ENCODE measurements at places on chromosomes 5 and 9.

DNA sequence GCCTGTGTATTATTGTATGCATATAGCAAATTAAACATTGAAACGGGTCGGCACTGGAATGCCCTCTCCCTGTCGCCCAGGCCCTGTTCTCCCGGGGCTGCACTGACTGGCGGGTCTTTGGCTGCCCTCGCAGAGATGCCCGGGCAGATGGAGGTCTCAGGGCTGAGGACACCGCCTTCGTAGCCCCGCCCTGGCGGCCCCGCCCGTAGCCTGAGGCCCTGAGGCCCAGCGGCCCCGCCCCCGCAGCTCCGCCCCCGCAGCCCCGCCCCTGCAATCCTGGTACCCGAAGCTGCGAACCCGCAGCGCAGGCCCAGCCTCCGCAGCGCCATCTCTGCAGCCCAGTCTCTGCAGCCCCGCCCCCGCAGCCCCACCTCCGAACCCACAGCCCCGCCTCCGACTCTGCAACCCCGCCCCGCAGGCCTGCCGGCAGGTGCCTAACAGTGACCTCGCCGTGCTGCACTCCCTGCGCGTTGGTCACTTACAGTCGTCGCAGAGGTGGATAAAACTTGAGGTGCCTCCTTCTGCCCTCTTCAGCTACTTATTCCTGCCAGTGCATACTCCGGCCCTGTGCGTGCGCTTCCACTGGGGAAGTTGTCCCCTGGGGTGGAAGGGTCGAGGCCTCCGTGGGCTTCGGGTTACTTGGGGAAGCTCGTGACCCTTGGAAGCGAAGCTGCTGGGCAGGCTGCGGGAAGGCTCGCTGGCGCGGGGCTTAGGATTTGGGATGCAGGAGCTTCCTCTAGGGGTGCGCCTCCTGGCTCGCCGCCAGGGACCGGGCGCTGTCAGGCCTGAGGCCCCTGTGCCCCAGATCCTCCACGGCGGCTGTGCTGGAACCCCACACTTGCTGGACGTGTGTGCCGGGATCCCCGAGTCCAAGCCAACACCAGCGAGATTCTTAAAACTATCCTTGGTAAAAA is 72.3 kb downstream of the ICE1 start:
- no peak for DNase-seq

GRCh38 chr9:71703172-71703872 is 65.0 kb downstream of the CEMIP2 start:
- DNase-seq, result no peak

GRCh38 chr5:27473307-27474046 is 435.1 kb upstream of the CDH9 start:
- DNase-seq, result no peak

GRCh38 chr9:5389109-5389732 is 48.5 kb downstream of the PLGRKT start:
- no peak for DNase-seq

DNA sequence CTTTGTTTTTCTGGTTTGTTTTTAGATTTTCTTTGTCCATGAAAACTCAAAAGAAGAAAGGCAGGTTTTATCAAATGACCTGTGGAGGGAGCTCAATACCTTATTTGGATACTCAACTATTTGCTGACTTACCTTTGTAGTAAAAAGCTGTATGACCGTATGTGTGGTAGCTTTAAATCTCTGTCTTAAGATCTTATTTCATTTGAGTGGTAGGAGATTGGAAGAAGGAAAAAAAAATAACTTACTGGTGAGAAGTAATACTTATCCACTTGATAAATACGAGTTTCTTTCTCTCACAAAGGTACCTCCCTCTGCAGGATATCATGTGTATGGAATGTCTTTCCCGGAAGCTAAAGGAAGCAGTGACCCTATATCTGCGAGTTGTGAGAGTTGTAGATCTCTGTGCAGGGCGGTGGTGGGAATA is 15.0 kb downstream of the FBXO38 start:
- DNase-seq, result no peak

DNA sequence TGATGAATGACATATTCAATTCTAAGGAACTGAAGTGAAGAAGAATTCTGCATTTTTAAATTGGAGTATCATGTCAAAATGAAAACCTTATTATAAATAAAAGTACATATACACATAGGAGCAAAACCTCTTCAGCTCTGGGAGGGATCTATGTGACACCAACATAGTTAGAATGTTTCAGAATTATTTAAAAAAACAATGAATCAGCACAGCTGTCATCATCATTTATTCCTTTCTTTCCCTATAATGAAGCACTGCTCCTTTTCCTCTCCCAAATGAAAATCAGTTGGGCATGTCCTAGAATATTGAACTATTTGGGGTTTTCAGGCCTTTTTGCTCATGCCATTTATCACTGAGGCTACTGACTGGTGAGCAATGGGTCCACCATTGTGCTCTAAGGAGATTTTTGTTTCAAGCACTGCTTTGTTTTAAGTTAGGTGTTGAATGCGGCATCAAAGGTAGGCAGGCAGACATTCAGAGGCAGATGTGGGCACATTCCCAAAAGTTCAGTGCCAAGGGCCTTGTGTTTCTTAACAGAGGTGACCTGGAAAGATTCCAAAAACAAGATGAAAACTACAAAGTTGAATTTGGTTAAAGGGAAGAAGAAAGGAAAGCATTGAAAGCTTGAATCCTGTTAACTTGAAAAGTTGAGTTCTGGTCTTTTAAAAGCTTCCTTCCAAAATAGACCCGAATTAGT is 126.4 kb upstream of the ADAMTSL1 start:
- DNase-seq, result no peak

DNA sequence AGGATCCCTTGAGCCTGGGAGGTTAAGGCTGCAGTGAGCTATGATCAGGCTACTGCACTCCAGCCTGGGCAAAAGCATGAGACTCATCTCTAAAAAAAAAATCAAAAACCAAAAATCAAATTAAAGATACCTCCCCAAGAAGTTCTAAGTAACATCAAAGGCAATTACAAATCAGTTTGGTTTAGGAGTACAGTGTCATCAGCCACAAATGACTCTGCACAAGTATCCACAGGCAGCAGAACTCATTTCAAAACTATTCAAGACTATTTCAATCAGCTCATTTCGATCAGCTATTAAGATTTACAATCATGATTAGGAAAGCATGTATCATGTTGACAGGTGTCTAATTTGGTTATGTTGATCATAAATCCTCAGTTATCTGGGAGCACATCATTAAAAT is 19.1 kb downstream of the TRMO start:
- DNase-seq, result no peak

- DNase-seq, result no peak
Observed at GRCh38 chr9:119370816-119371215, 1.6 kb upstream of the BRINP1 start.

DNA sequence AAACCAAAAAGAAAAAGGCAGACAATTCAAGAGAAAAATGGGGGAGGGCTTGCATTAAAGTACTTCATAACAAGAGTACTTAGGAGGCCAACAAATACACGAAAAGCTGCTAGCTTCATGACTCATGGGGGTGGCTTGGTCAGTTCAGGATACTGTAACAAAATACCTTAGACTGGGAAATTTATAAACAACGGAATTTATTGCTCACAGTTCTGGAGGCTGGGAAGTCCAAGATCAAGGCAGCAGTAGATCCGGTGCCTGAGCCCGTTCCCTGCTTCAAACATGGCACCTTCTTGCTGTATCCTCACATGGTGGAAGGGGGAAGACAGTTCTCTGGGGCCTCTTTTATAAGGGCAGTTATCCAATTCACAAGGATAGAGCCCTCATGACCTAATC is 111.4 kb downstream of the C9orf50 start:
- no peak for DNase-seq

- no peak for DNase-seq
Observed at GRCh38 chr5:134124289-134125038, 10.0 kb downstream of the TCF7 start.

DNA sequence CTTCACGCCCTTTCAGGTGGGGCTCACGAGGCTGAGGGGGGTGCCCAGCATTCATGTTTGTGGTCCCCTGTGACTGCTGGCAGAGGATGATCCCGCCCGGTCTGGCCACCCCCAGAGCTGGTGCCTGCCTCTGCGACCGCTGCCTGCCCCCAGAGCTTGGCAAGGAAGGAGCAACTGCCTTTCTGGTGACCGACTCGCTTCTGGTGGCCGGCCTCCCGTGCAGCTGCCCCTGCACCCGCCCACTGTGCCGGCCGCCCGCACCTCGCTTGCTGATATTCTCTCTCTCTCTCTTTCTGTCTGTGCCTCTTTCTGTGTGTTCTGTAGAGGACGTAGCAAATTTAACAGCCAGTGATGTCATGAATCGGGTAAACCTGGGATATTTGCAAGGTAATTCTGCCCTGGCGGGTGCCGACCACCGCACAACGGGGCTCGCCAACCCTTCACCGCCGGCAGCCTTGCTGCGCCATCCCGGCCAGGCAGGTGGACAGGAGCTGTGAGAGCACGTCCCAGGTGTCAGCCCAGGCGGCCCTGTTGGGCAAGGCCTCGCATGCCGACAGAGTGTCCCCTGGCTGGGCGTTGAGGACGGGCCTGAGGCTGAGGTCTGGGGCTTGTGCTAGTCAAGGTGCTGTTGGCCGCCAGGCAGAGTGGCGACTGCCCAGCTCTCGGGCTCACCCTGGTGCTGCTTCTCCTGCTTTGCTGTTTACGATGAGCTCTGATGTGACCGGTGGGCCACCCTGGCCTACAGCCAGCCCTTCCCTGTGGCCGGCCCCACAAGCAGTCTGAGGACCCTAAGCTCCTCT is 86.0 kb downstream of the KCNT1 start:
- no peak for DNase-seq

- no peak for DNase-seq
Observed at GRCh38 chr5:66642538-66642937, 46.3 kb downstream of the MAST4 start.

GRCh38 chr9:91682806-91683205 is 259.2 kb upstream of the NFIL3 start:
- no peak for DNase-seq

- DNase-seq, result no peak
Observed at GRCh38 chr9:120348951-120349429, 231.0 kb downstream of the CDK5RAP2 start.

DNA sequence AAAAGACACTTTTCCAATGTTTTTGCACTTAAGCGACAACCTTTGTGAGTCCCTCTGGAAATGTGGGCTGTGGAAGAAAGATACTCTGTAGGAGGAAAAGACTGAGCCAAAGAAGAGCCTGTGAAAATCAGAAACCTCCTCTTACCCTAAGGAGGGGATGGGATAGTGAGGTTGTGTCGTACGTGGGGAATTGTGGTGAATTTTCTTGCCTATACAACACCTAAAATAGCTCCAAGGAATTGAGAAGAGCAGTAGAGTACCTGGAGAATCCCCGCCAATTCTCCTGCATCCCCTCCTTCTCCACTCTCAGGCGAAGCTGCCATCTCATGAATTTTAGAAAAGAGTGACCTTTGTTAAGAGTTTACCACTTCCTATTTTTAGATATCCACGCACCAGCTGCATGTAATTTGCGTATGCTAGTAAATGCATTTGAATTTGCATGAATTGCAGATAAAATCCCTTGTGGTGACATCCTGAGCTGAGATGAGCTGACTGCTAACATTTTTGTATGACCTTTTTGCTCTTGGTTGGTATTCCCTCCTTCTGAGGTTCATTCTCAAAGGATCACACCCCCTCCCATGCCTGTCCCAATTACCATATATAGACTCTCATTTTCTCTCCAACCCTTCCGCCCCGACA is 147.2 kb downstream of the PCSK5 start:
- DNase-seq, result no peak

DNA sequence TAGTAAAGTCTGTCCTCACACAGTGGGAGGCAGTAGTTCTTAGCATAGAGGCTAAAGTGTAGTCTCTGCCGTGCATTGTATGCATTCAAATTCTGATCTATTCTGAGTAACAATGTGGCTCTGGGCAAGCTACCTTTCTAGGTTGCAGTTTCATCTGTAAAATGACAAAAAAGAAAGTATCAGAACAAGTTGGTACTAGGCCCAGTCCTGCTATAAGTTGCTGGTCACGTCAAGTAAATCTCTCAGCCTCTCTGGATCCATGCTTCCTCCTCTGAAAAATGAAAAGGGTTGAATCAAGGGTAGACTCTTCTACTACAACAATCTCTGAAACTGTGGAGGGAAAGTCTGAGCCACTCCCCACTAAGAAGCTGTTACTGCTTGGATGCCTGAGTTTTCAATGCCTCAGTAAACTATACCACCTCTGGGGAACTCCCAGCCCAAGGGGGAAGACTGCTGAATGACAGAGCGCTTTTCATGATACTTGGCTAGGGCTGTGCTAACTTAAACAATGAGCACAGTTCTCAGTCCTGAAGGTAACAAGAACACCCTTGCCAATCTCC is 34.5 kb upstream of the SPARC start:
- no peak for DNase-seq

GRCh38 chr5:43207601-43208000 is 15.6 kb downstream of the NIM1K start:
- no peak for DNase-seq

DNA sequence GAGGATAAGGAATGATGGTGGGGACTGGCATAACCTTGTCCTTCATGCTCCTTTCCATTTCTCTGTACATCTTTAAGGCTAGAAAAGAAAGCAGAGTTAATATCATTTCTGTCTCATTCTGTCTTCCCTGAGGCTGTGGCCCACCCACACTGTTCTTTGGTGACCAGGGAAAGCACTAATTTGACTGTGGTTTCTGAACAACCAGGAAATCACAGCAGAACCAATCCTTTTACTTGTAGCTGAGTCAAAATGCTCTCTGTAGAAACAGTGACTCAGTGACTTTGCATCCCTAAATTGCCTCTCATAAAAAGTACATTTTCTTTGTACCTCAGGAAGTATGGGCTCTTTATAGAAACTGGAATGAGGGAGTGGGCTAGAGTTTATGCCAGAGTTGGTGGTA is 28.1 kb downstream of the IL33 start:
- DNase-seq, result no peak

- no peak for DNase-seq
Observed at GRCh38 chr5:166716856-166717492, 1574.5 kb upstream of the WWC1 start.

- no peak for DNase-seq
Observed at GRCh38 chr5:63262185-63262981, 683.8 kb downstream of the LRRC70 start.

DNA sequence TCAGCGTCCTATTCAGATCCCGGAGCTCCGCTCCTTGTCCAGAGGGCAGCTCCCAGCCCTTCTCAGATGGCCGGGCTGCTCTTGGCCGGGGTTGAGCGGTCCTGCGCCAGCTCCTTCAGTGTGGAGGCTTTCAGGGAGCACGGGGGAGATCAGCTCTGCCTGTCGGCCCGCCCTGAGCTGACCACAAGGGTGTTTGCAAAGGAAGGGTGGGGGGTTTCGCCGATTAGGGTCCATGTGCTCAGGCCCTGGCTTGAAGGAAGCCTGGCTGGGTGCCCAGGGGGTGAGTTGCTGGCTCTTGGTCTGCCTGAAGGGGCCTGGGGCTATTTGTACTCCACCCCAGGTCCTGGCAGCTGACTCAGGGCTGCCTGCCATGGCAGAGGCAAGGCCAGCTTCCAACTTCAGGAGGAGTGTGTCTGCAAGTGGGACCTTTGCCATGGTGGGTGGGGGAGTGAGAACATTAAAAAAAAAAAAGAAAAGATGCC is 250.1 kb upstream of the KLF4 start:
- DNase-seq, result no peak
